CD4-positive, alpha-beta T cell treated with Interleukin-17A for 1 hour (primary cell): ENCODE measurements at places on chromosomes 11 and 22.
A peak's percentile ranks its signal among the peaks of the same experiment; 100 is the strongest.

DNA sequence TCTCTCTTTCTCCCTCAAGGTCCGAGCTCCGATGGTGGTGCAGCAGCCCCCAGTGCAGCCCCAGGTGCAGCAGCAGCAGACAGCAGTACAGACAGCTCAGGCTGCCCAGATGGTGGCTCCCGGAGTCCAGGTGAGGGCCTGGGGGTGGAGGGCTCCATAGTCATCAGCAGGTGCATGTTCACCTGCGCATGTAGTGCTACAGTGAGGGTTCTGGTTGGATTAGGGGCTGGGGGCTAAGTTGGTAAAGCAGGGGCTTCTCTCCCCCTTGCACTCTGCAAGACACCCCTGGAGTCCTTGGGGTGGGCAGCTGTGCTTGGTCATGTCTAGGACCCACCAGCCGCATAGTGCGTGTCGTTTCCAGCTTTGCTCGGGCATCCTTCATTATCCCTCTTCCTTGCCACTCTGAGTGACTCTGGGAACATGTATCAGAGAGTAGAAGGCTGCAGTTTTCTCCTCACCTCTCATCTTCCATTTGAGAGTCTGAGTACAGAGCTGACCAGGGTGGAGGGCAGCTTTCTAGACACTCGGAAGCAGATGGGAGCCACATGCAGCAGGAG is 61.2 kb downstream of the MED15 start:
- DNase-seq, result no peak

- no peak for DNase-seq
Measured at GRCh38 chr11:9772218-9772617, 108.3 kb downstream of the SWAP70 start.

- no peak for DNase-seq
Measured at GRCh38 chr11:56491270-56491669, at the start of gene OR5M8. OR5M8 (minus strand) TSS chr11:56491370; CDS start chr11:56491370, 0 bp downstream.

DNA sequence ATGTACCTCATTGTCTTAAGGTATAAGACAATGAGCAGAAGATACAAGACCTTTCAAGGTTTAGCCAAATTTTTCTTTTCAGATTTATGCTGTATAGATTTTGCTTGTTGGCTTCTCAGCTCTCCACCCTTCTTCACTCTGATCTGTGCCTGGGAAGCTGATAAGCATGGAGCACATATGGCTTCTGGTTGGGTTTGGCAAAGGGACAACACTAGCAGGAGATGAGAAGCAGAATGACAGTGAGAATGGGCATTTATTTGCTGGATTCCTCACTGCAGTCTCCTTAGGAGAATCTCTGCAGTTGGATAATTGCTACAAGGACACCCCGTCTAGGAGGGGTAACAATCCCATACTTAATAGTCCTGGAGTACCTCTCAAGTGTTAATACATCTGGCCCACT is 474.8 kb upstream of the CCDC90B start:
- no peak for DNase-seq

DNA sequence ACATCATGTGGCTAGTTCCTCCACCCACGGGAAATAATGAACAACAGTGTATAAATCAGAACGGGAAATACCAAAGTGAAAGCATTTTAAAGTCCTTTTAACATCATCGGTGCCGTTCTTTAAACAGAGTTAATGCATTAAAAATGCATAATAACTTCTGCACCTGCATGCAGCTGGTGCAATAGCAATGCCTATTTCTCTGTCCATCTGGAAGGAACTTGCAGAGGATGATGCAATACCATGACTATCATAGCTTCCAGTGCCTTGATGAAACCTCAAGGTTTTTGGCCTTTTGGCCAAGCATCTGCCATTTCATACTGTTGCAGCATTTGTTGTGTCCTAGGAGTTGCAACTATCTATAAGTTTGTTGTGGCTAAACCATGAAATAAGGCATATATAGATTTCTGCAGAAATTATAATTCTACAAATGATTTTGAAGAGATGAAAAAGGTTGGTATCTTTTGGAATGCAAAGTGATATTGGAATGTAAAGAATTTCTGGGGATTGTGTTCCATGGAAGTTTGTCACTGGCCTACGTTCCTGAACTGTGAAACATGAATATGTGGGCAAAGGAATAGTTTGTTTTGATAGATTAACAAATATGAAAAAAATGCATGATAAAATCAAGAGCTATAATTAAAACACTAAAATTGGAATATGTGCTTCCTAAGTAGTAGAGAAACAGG is 9.8 kb upstream of the EIF3F start:
- no peak for DNase-seq

- no peak for DNase-seq
Measured at GRCh38 chr22:44136112-44136511, 44.6 kb upstream of the PARVG start.

DNA sequence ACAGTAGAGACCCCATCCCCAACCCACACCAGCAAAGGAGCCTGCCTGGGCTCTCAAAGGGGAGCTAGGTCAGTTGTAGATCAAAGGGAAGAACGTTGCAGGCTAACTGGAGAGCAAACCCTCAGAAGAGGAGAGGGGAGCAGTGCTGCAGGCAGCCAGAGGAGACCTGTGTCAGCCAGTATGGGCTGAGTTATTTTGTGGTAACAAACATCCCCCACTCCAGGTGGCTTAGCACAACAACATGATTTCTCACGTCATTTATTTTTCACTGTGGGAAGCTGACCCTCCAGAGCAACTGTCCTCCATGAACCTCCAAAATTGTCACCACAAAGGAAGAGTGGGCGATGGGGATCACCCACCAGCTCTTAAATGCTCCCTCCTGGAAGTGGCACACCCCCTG is 19.8 kb upstream of the SHANK2 start:
- no peak for DNase-seq

DNA sequence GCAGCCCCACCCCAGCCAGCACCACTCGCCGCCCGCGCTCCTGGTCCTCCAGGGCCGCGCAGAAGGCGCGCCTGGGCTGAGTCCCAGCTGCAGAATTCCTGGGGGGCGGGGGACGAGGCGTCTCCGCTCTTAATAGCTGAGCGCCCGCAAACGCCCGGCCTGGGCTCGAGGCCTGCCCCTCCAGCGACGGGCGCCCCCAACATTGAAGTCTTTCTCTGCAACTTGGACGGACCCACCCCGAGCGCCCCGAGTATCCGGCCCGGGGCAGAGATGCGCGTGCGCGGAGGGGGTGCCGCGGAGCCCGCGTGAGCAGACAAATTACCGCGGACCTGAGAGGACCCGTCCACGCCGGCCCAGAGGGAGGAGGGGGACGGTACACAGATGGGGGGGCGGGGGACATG is 6.7 kb upstream of the SYT7 start:
- peak; percentile 34 for DNase-seq

DNA sequence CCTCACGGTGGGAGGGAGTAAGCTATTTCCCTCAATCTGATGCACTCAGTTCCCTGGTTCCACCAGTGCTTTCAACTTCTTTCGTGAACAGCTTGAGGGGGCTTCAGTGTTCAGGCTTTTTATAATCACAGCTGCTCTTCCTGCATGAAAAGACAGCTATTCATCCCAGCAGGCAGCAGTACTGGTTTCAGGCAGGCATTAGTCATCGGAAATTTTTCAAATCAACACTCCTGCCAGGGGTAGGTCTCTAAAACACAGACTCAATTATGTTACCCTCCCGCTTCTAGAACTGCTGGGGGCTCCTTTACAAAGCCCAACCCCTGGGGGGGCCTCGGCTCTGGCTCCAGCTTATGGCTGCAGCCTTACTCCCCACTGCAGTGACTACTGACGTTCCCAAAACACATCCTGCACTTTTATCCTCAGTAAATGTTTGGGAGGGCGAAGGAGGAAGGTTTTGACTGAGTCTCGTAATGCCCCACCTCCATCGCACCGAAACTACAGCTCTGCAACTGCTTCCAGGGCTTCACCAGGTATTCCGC is 5.8 kb downstream of the POLDIP3 start:
- no peak for DNase-seq

- DNase-seq, result no peak
Measured at GRCh38 chr22:48663297-48663696, 1164.4 kb downstream of the BRD1 start.

DNA sequence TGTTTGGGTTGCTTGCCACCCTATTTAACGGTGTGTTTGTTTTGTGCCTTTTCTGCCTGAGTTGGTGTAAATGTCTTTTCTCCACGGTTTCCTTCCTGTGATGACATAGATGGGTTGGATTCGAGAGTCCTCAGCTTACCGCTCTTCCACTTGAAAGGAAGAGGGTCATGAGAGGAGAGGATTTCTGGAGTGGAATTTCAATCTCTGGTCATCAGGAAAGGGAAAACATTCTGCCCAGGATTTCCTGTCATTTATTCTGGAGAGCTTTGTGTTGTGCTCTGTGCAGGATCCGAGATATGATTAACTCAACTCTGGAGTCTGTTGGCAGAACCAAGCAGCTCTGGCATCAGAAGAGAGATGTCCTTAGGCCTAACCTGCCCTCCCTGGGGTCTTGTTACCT is 605.2 kb downstream of the NTM start:
- no peak for DNase-seq

GRCh38 chr11:129766898-129767604 is 48.6 kb upstream of the TMEM45B start:
- DNase-seq, result peak; percentile 25

DNA sequence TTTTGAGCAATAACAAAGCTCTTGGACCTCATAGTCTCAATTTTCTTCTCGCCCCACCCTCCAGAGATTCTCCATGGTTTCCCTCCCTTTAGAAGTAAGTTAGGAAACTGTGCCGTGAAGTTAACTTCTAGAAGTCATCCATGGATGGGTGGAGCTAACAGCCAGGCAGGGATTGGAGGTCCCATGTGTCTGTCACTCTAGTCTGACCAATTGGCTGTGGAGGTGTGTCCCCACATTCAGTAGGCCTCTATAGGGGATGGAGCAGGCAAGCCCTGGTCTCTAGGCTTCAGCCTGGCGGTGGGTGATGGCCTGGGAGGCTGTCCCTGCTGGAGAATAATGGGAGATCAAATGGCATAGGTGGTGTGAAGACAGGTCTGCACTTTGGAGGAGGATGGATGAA is 50.7 kb downstream of the TP53I11 start:
- peak; percentile 49 for DNase-seq

GRCh38 chr11:113568566-113568965 is 93.4 kb upstream of the DRD2 start:
- DNase-seq, result no peak

DNA sequence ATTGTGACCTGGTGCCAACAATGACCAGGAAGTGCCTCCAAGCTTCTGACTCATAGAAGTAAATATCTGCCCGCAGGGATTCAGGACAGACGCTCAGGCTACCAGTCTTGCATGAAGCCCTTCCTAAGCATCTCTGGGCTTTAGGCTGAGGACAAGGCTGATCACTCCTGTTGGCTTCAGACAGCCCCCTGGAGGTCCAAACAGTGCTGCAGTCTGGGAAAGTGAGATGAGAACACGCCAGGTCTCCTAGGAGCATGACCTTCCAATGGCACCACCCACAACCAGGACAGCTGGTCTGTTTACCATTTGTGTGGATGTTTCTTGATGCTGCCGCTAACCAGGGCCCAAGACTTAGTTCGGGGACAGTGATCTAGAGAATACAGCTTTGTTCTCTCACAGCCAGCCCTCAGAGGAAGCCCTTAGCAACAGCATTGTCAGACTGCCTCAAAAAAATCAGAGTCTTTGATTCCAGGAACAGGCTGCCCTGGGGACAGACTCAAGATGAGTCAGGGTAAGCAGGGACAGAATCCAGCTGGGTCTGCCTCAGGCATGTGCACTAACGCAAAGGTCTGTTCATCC is 111.2 kb downstream of the ZNF280B start:
- no peak for DNase-seq

- DNase-seq, result no peak
Measured at GRCh38 chr11:117009905-117010605, 88.2 kb downstream of the SIK3 start.

GRCh38 chr11:30895046-30895445 is 308.9 kb upstream of the MPPED2 start:
- no peak for DNase-seq

DNA sequence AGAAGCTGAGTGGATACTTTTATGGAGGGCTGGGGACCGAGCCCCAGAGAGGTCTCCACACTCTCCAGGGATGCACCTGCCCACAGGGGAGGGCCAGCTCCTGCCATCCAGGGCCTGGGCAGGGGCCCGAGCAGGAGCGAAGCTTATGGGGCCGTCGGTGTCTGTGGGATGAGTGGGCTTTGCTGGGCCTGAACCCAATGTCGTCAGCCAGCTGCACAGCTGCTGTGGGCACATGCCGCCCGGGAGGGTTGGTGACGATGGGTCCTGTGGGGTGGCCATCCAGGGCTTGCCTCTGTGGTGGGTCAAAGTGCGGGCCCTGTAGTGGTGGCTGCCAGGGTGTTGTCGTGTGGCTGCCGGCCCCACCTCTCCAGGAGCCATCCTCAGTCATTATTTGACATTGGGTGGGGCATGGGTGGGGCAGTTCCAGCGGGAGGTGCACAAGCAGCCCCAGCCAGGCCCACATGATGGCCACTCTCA is 447.1 kb downstream of the TBC1D22A start:
- no peak for DNase-seq

GRCh38 chr22:45997077-45997776 is 20.3 kb upstream of the WNT7B start:
- DNase-seq, result no peak

- peak; percentile 15 for DNase-seq
Measured at GRCh38 chr22:50399751-50400331, 56.7 kb downstream of the PPP6R2 start.

- DNase-seq, result no peak
Measured at GRCh38 chr11:120756931-120757330, 245.4 kb downstream of the GRIK4 start.
